ENCODE measurements at places on chromosomes 7 and 10.

DNA sequence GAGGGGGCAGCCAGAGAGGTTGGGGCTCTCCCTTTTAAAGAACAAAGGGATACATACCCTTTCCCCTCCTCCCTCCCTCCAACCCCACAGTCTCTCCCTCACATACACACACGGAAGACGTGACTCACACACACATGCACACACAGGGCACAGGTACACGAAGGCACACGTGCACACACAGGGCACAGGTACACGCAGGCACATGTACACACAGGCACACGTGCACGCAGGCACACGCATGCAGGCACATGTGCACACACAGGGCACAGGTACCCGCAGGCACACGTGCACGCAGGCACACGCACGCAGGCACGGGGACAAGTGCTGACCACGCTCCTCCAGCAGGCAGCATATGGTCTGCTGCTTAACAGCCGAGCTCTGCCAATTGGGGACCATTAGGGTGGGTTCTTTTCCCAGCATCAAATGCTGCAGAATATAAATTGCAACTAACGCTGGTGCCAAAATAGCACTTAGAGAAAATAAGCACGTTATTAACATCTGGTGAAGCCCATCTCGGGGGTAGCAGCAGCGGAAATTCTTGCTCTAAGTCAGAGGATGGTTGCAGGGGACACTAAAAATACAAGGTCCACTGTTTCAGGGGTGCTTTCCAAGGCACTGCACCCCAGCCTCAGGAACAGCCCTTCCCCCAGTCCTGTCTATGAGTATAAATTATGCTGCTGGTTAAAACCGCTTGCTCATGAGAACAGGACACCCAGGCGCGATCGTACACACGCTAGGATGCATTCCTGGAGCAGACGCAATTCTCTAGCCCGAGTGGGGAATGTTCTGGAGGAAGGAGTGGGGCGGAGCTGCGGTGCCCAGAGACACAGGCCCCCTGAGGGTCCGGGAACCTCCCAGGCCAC lies 55.2 kb upstream of the TNRC18 start:
- no peak for DNase-seq

DNA sequence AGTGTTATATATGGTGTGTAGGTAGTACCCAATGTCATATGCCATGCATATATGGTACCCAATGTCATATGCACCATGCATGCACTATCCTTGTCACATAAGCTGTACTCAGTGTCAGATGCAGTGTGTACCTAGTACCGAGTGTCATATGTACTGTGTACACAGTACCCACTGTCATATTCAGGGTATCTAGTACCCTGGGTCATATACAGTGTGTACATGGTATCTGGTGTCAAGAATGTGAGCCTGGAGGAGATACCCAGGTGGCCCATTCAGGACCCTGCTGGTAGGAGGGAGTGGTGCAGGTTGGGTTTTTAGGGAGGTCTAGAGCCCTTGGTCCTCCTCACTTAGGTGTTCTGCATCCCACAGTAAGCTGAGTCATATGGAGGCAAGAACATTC lies 1.8 kb downstream of the ZMYND11 start:
- DNase-seq: no peak

GRCh38 chr10:124619802-124620490 lies 124.2 kb downstream of the FAM53B start:
- no peak for DNase-seq

- no peak for DNase-seq
Measured at GRCh38 chr7:108419961-108420908, 36.0 kb downstream of the NRCAM start.

DNA sequence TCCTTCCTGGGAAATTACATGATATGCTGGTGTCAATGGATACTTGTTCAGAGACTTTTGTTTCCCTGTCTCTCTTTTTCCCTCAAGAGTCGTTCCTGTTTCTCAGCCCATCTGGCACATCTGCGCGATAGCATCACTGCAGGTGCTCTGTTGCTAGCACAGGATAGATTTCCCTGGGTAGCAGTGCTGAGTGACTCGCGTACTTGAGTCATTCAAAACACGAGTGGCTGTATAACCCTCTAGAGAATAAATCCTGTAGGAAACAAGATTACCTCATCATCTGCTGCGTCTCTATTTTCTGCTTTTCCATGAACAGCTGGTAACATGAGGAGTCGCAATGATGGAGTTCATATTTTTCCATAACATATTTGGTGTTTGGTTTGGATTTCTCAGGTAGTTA lies 452.0 kb upstream of the FZD8 start:
- DNase-seq: no peak

- DNase-seq: no peak
Measured at GRCh38 chr10:79561257-79561656, 1.1 kb upstream of the SFTPA2 start.

DNA sequence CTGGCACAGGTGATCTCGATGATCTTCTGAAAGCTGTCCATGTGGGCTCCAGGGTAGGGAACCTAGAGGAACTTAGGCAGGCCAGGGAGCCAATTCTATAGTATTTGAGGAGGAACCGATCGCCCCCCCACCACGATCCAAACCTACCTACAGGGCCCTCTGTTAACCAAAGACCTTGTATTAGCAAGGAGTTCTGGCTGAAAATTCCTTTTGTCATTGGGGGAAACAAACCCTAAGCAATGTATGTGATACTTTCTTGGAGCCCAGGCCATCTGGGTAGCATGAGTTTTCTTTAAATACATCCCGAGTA lies 62.1 kb downstream of the CHN2 start:
- no peak for DNase-seq

DNA sequence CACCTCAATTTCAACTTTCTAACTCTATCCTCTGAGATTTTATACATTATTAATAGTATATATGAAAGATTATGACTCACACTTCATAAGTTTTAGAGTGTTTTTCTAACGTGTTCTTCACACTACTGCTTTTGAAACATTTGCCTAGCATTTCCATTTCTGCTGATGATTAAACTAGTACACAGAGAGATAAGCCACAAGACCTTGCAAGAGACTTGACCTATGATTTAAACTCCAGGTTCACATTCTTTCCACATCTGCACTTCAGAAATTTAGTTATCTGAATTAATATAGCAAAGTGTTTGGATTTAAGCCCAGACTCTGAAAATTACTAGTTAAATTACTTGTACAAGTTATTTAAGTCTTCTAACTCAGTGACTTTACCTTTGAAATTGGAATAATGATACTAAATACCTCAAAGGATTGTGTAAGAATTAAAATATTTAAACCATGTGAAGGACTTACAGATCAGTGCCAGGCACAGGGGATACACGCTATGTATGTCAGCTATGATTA lies 66.6 kb downstream of the PCLO start:
- DNase-seq: no peak

Data from NCI-H1105 (cell line).